SHP77 (cell line): ENCODE measurements at places on chromosomes 5 and 9.

GRCh38 chr9:37694355-37694754, 43.6 kb downstream of the FRMPD1 start:
- DNase-seq: no peak

GRCh38 chr5:133367071-133367786, 245.1 kb downstream of the FSTL4 start:
- DNase-seq: no peak

GRCh38 chr9:72980600-72981265, 27.9 kb upstream of the ALDH1A1 start:
- no peak for DNase-seq

DNA sequence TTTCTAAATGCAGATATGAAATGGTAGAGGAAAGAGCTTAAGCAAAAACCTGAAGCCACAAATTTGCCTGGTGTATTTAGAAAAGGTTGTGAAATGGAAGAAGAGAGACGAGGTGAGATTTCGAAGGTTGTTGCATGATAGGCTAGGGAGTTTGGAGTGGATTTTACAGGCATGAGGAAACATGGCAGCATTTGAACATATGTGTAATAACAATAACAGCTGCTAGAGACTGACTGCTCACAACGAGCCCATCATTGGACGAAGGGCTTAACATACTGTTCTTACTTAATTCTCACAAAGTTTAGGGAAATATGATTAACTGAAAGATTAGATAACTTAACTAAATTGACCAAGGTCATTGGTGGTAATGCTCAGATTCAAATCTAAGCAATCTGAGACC, 108.1 kb downstream of the JAKMIP2 start:
- no peak for DNase-seq

- no peak for DNase-seq
Measured at GRCh38 chr9:99055384-99055783, 49.5 kb upstream of the TGFBR1 start.
